ENCODE measurements at places on chromosomes 3 and 15.
A peak's percentile ranks its signal among the peaks of the same experiment; 100 is the strongest.

- no peak for DNase-seq
Observed at GRCh38 chr3:137026701-137027100, 68.9 kb downstream of the IL20RB start.

- peak; percentile 64 for DNase-seq
Observed at GRCh38 chr15:66936109-66936860, 129.1 kb upstream of the SMAD3 start.

DNA sequence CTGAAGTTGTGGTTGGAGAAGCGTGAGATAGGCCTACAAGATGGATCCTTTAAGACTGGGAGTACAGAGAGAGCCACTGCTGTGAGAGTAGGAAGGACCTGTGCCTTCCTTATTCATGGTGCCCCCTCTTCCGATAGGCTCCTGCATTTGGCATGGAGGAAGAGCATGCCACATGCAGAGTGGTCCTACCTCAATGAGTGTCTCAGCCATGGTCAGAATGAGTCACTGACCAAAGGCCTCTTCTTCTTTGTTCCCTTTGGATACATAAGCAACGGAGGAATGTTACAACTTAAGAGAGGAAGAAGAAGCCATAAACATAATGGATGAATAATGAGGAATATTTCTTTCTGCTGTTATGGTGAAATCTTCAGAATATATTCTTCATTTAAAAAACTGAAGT is 681.2 kb upstream of the GRM7 start:
- peak; percentile 40 for DNase-seq

DNA sequence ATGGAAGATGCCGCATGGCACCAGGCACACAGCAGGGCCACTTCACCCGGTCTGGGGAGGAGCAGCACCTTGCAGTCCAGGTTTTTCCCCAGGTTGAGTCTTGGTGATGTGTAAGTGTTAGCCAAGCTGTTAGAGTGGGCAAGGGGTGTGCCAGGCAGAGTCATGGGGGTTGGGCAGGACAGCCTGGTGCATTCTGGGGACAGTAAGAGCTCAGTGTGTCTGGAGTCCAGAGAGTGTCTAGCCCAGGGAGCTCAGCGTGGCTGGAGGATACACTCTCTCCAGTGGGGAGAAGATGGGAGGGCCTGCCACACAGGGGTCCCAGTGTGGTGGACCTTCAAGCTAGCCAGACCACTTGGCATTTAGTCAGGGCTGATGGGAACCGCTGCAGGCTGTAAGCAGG is 87.4 kb downstream of the AAGAB start:
- DNase-seq: no peak

DNA sequence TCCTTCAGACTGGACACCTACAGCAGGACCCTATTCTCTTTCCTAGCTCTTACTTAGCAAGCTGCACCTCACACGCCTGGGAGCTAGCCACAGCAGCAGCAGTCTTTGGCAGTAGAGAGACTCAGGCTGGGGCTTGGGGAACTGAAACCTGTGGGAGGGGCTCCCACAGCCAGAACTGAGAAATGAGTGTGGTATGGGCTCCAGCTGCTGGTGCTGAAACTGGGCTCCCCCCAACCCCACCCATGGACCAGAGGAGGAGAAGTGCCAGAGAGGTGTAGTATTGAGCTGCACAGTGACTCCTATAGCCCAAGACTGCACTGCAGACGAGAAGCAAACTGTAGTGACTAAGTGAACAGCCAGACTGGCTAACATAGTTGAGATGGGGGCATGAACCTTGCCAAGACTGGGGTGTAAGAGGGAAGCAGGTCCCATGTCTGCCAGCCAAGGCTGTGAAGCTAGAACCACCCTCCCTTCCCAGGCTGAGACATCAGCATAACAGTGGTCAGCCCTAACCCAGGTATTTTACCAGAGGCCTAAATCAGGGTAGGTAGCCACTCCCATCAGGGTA is 62.5 kb downstream of the MYO5A start:
- no peak for DNase-seq

DNA sequence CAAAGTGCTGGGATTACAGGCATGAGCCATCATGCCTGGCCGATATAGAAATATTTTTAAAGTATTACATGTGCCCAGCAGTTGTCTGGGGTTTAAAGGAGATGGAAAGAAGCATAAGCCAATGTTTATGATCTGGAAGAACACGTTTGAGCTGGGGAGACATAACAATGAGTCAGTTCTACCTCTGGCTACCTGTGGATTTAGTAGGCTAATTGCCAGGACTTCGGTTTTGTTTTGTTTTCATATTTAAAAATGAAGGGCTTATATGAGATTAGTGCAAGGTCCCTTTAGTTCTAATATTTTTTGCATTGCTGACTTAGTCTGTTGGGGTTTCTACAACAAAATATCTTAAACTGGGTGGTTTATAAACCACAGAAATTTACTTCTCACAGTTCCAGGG is 22.9 kb upstream of the TNFSF10 start:
- no peak for DNase-seq

- no peak for DNase-seq
Observed at GRCh38 chr3:39191773-39192172, 622 bp downstream of the XIRP1 start.

- DNase-seq: no peak
Observed at GRCh38 chr3:10305331-10305902, 12.7 kb upstream of the GHRL start.

- DNase-seq: no peak
Observed at GRCh38 chr15:26295336-26296085, 432.4 kb upstream of the ATP10A start.

DNA sequence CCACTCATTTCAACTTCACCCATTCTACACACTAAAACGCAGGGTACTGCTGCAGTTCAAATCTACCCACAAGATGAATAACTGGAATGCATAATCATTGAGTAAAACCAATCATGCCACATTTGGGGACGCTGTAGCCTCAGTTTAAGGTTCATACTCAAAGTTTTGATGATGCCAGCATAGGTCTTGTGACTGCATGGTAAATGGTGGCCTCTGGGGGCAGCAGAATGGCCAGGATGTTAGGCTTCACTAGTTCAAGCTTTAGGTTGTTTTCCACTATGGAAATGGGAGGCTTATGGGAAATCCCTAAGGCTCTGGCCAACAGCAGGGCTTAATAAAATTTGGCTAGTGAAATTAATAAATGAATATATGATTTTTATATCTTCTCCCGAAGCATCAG is 104.3 kb upstream of the TSC22D2 start:
- no peak for DNase-seq

- no peak for DNase-seq
Observed at GRCh38 chr3:15858547-15859506, 61.0 kb upstream of the ANKRD28 start.

DNA sequence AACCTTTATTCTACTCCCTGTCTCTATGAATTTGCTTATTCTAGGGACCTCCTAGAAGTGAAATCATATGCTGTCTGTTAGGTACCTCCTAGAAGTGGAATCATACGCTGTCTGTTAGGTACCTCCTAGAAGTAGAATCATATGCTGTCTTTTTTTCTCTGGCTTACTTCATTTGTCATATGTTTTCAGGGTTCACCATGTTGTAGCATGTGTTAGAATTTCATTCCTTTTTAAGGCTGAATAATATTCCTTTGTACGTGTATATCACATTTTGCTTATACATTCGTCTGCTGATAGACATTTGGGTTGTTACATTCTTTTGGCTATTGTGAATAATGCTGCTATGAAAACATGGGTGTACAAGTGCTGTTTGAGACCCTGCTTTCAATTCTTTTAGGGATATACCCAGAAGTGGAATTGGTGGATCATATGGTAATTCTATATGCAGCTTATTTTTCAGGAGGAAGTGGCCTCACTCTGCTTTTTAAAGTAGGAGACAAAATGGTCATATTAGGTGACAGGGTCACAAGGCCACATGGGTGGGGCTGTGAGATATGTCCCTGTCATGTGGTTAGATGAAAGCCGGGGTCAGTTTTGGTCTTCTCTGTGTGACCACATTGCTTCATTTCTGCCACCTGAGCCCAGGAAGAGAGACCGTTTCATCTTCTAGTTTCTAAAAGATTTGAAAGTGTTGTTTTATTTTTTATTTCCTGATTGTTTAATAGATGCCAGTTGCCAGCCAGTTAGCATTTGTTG is 76.7 kb downstream of the FLNB start:
- DNase-seq: no peak

DNA sequence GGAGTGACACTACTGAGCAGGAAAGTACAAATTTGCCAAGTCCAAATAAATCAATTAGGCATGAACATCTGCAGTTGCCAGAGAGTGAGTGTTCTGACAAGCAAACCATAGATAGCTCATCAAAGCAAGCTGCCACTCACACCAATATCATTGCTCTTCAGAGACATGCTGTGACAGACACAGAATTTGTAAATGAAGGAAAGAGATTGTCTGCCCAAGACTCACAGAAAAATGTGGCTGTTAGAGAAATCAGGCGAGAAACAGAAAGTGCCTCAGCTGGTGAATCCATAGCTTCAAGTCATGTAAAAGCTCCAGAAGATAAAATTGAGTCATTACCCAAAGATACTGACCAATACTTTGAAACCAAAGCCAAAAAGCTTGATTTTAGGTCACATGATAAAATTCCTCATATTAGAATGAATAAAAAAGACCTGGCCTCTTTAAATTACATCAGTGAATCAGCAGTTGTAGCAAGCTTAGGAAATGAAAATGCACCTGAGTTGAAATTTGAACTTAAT is 50.8 kb downstream of the CRYBG3 start:
- no peak for DNase-seq

All from fibroblast of skin of back (primary cell).